NCI-H2081 treated with DMSO at 0.1 percent for 48 hours (cell line): ENCODE measurements at places on chromosomes 12 and 14.

- DNase-seq = no peak
These were observed 8.8 kb upstream of the TUBA1C start for GRCh38 chr12:49255857-49256637.

DNA sequence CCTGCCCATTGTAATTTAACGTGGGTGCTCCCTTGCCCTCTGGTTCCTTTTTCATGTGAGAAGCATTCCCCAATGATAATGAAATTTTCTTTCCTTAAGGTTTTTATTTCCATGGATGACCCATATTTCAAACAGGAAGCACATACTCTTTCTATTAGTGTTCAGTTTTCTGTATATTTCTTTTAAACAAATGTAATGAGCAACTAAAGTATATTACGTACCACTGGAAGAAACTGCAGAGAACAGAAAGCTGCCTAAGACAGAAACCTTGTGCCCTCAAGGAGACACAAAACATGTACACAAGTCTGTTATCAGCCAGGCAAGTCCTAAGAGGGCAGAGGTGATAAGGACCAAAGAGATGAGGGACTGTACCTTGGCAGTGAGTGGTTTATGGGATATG is 414.9 kb downstream of the ETNK1 start:
- DNase-seq = no peak

GRCh38 chr14:70754991-70755390 is 54.3 kb downstream of the MAP3K9 start:
- no peak for DNase-seq

DNA sequence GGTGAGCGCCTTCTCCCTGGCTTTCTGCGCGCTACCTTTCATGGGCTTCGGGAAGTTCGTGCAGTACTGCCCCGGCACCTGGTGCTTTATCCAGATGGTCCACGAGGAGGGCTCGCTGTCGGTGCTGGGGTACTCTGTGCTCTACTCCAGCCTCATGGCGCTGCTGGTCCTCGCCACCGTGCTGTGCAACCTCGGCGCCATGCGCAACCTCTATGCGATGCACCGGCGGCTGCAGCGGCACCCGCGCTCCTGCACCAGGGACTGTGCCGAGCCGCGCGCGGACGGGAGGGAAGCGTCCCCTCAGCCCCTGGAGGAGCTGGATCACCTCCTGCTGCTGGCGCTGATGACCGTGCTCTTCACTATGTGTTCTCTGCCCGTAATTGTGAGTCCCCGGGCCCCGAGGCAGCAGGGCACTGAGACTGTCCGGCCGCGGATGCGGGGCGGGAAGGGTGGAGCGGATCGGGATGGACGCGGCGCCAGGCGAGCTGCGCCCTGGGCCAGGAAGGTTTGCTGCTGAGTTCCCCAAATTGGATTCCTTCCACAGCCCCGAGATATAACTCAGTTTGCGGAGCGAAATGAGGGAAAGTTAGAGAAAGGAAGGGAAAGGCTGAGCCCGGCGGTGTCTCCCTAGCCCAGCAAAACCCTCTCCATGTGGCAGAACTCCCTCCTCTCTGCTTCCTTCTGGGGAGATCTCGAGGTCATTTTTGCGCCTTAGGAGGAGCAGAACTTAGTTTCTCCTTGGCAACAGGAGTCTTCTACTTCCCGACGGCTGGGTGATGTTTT is 972 bp downstream of the PTGDR start:
- DNase-seq = no peak

DNA sequence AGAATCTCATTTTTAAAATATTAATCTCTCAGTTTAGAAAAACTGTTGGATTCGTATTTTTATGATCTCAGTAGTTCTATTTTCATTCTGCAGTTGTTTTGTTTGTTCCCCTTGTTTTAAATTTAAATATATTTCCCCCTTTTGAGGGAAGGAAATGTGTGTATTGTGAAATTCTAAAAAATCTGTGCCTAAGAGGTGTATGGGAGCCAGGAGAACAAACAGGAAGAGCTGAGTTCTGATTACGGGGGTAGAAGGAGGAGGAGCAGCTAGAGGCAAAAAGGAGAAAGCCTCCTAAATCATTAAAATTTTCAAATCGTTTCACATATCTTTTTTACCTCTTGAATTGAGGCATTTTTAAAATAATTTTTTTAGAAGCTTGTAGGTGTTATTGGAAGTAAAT is 2.3 kb downstream of the RDH12 start:
- no peak for DNase-seq

DNA sequence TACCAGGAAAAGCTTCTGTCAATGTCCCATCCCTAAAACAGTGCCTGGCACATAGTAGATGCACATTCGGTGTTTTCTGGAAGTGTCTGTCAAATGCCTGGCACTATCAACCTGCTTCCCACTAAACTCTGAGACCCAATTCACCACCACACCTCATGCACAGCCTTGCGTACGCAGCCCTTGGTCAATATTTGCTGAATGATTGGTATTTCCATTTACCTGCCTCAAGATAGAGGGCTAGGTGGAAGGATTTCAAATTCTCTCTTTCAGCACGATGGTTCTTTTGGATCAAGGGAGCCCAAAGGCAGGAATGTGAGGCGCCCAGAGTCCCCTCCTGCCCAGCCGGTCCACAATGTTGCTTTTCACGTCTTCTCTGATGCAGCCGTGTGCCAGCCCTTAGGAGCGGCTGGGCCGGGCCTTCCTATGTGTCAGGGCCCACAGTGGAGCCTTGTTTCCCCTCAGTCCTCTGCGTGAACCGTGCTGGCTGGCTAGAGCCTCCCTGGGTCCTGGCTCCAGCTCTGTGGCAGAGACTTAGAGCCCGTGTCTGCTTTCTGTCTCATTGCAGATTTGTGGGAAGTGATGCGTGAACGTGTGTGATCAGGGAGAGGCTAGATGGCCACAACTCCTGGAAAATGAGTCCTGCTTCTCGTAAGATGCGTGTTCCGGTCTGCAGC is 99.9 kb upstream of the RFLNA start:
- no peak for DNase-seq

- no peak for DNase-seq
These were observed 131.2 kb downstream of the EML1 start for GRCh38 chr14:99924379-99924778.

DNA sequence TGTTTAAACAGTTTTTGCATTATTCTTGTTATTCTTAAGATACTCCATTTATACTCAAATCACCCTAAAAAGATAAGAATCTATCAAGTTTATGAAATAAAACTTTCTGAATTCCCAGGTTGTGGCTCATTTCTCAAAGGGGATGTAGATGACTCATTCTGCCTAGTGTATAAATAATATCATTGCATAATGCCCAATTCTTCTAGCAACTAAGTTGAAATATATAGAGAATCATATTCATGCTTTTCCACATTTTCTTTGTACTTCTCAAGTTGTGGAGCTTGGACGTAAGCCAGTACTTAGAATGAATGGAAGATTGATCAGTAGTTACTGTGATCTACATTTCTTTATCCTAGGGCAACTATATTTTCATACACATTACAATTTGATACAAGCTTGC is 201.1 kb downstream of the PPFIA2 start:
- no peak for DNase-seq

DNA sequence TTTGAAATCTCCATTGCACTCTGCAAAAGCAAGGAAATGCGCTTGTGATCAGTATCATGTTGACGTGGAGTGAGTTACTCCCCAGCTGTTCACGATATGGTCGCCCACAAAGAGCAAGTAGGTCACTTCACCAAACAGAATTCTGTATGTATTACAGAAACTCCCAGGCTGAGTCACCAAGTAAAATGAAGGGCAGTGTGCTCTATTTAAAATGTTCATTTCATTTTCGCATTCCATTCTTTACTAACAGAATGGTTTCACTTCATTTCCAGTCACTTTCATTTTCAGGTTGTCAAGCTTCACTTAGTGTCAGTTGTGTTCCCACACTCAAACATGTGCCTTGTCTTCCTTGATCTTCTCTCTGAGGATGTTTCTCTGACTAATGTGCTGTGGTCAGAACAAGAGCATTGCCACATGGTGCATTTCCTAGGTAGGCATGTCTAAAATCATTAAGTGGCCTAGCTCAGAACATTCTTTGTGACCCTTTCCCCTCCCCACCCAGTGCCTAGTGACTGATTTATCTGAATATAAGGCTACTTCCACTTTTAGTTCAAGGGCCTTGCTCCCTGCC is 391.2 kb downstream of the RAD51B start:
- no peak for DNase-seq

- DNase-seq = no peak
These were observed 91.7 kb upstream of the FUT8 start for GRCh38 chr14:65320661-65321308.

- no peak for DNase-seq
These were observed 254.7 kb downstream of the EGLN3 start for GRCh38 chr14:33696165-33696564.

- no peak for DNase-seq
These were observed 8.7 kb upstream of the JDP2 start for GRCh38 chr14:75418850-75419768.
